ENCODE measurements at places on chromosomes 7 and 10. TPM values are rescaled to one million over a fixed set of nuclear protein-coding genes. Genes with fewer than 3 reads are reported as not detected.

Gene MUC3A
- total RNA-seq = not detected

DNA sequence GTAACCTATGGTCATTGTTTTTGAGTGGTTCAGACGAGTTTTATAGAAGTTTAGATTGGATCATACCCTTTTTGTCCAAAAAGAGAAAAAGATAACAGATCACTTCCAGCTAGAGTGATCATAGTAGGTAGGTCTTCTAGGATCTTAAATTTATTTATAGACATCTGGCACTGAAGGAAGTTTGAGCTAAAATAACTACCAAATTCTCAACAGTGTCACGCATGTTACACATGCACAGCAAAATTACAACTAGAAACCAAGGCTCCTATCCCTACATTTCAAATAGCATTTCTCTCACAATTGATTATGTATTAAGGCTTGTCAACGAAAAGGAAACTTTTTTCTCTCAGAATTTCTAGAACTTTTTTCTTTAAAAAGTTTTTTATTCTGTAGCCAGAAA lies 2.3 kb downstream of the CALU start:
- no peak for DNase-seq

DNA sequence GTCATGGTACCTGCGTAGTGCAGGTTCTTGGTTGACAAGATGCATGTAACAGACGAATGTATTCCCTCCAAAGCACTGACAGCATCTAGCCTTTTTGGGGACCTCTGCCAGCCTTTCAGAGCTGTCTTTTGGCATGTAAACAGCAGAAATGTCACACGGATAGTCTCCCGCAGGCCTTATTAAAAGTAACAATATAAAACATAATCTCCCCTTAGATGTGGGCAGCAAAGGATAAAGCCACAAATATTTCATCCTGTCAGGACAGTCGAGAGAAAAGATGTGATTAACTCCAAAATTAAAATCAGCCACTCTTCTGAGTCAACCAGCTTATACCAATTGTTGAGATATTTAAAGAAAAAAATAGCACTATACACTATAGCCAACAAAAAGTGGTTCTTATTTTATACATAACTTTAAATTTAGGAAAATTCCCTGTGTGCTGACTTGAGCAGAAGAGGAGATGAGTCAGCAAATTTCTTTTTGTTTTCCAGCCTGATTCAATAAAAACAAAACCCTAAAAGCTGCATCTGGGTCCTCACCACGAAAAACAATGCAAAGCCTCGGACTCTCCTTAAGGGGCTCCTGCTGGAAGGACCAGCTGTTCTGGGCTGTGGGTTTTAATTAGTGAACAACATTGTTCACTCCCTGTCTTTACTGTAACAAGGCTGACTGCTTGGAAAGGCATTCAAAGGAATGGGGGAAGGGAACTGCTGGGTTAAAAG lies 240.2 kb downstream of the ADAM12 start:
- DNase-seq = peak; percentile 52

- DNase-seq = no peak
Measured at GRCh38 chr10:47041396-47042198, 130.4 kb downstream of the PTPN20 start.

- DNase-seq = no peak
Measured at GRCh38 chr7:4270941-4271715, 411.0 kb upstream of the FOXK1 start.
